ENCODE measurements at places on chromosomes 5 and 9. TPM values are rescaled to one million over a fixed set of nuclear protein-coding genes. Genes with fewer than 3 reads are reported as not detected.

DNA sequence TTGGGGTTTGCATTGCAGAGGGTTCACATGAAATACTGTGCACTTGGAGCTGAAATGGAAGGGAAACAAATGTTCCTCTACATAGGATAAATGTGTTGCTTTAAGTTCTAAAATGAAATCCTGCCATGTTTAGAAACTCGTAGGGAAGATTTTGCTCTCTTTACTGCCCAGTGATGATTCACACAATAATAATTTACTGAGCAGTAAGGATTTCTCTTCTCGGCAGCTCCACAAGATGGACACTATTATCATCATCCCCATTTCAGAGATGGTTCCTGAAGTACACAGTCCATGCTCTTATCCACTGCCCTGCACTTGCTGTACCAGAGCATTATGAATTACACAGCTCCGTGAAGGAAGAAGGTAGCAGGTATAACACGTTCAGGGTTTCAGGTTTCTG lies 4.1 kb downstream of the HACD4 start:
- no peak for DNase-seq

GRCh38 chr5:119022017-119022745 lies 33.8 kb upstream of the DTWD2 start:
- DNase-seq: no peak

- no peak for DNase-seq
Observed at GRCh38 chr5:73295447-73295846, 122.5 kb downstream of the TMEM174 start.

- no peak for DNase-seq
Observed at GRCh38 chr9:108654566-108654965, 201.2 kb downstream of the ACTL7B start.

- no peak for DNase-seq
Observed at GRCh38 chr9:127586096-127586495, 26.0 kb upstream of the STXBP1 start.

GRCh38 chr9:107794259-107794658 lies 304.7 kb upstream of the KLF4 start:
- no peak for DNase-seq

Gene RUSC2
- total RNA-seq: 107 TPM

Gene PHF19
- total RNA-seq: 73.5 TPM

Gene AHRR
- 17.3 TPM for total RNA-seq

Data from chondrocyte (in vitro differentiated cells).